NCI-H2029 treated with DMSO at 0.1 percent for 48 hours (cell line): ENCODE measurements at places on chromosomes 12 and 14.

DNA sequence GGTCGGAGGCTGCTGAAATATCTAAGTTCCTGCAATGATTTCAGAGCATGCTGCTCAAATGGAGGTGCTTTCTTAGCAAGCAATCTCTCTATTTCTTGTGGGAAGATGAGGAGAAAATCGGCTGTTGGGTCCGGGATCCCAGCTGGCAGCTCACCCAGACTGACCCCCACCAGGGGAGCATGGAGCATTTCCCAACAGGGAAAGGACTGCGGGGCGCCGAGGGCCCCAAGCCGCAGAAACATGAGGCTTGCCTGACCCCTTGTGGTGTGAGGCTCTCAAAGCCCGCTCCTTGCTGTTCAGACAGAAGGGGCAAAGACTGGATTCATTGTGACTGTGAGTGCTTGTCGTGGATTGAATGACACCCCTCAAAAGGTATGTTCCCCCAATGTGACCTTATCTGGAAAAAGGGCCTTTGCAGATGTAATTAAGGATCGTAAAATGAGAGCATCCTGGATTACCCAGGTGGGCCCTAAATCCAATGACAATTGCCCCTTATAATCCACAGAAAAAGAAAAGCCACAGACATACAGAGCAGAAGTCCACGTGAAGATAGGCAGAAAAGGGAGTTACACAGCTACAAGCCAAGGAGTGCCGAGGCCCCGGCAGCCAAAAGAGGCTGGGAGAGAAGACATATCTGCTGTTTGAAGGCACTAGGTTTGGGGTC, 116.3 kb upstream of the VASH1 start:
- DNase-seq = no peak

DNA sequence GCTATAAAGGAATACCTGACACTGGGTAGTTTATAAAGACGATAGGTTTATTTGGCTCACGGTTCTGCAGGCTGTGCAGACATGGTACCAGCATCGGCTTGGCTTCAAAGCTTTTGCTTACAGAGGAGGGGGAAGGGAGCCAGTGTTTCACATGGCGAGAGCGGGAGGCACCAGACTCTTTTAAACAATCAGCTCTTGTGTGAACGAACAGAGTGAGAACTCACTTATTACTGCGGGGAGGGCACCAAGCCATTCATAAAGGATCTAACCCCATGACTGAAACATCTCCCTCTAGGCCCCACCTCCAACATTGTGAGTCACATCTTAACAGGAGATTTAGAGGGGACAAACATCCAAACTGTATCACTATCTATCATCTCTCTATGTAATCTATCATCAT, 227.4 kb downstream of the TMEM132D start:
- DNase-seq = no peak

- DNase-seq = no peak
These were observed 18.4 kb downstream of the CMKLR1 start for GRCh38 chr12:108320507-108321293.

- no peak for DNase-seq
These were observed 187.8 kb downstream of the TBX5 start for GRCh38 chr12:114218136-114218535.

GRCh38 chr12:122656298-122656697, 46.9 kb downstream of the HCAR2 start:
- no peak for DNase-seq

GRCh38 chr12:113314121-113314529, 20.8 kb downstream of the SLC8B1 start:
- no peak for DNase-seq

DNA sequence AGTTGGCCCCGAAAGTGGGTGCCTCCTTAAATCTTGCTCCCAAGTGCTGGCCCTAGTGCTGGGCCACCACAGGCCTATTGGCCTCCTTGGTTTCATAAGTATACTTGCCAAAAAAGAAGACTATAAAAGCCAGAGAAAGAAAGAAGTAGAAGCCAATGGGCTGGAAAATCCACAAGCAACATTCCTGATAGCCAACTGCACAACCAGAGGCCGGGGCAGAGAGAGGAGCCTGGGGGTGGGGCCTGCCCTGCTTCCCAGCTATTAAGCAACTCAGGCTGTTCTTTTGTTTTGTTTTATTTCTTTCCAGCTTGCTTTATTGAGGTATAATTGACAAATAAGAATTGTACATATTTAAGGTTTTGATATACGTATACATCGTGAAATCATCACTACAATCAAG, 177.2 kb upstream of the NTF3 start:
- no peak for DNase-seq

- no peak for DNase-seq
These were observed 170.2 kb upstream of the PZP start for GRCh38 chr12:9378430-9378835.

GRCh38 chr14:22822016-22822570, 6.9 kb upstream of the SLC7A7 start:
- no peak for DNase-seq

- no peak for DNase-seq
These were observed 62.6 kb upstream of the RESF1 start for GRCh38 chr12:31896514-31897039.

DNA sequence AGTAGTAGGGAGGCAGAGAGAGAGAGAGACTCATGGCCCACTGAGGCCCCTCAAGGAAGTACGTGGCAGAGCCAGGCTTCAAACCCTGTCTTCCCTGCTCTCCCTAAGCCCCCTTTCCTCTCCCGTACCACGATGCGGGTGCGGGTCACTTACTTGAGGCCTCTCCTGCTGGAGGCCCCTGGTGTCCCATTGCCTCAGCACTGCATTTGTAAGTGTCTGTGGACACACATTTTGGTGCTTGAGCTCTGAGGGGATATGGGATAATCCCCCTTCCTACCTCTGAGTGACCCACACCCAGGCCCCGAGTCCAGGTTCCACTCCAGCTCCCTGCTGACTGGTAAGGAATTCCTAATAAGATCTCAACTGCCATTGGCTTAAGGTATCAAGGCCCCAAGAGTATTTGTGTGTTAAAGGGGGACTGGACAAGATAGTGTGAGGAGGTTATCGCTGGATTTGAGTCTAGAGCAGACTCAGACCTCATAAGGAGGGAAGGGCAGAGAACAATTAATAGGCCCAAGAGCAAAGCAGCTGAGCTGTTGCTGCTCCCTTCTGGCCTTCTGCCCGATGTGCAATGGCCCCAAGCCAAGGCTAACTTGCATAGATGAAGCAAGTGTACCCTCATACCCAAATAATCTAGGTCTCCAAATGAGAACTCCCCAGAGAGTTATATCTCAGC, 71.9 kb downstream of the CRACR2A start:
- DNase-seq = peak; percentile 38

DNA sequence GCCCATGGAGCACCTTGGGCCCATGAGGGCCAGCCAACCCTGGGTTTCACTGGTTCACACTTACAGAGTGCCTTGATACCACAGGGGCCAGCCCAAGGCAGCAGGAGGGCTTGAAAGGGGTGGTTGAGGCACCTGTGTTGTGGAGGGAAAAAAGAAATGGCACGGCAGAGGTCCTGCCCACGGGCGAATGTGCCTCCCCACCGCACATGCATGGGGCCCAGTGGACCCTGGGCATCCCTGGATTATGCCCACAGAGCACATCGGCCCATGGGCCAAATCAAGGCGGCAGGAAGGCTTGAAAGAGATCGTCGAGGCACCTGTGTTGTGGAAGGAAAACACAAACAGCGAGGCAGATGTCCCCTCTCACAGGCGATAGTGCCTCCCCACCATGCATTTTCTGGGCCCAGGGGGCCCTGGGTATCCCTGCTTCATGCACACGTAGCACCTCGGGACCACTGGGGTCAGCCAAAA, 378.1 kb downstream of the ALG10 start:
- DNase-seq = no peak

GRCh38 chr14:104396682-104397470, 182.7 kb upstream of the C14orf180 start:
- DNase-seq = no peak

- DNase-seq = no peak
These were observed 11.7 kb downstream of the ITPR2 start for GRCh38 chr12:26821212-26821701.

DNA sequence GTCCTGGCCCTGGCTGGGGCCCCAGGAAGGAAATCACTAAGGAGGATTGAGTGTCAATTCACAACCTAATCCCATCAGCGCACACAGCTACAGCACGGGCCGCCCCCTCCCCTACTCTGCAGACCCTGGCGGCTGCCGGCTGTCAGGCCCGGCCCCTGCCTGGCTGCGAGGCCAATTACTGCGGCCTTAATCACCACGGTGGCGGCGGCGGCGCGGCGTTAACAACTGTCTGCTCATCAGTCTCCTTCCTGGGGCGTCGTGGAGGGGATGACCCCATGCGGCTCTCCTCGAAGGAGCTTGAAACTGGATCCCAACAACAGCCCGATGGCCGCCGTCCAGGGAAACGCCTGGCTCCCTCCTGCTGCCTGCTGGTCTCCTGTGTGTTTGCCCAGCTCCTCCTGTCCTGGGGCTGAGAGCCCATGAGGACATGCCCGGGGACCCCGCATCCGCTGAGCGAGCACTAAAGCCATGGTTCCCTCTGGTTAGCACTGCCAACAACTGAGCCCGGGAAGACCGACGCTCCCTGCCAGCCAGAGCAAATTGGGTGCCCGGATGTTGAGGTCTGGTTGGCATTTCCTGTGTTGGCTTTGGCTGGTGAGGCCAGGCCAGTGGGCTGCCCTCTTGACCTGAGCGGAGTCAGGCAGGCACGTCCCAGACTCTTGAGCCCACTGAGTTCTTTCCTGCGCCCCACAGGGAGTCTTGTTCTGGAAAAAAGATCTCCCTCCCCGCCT, 21.8 kb upstream of the EIF2B2 start:
- DNase-seq = no peak

- no peak for DNase-seq
These were observed 79.6 kb downstream of the ITPK1 start for GRCh38 chr14:93035917-93036651.

DNA sequence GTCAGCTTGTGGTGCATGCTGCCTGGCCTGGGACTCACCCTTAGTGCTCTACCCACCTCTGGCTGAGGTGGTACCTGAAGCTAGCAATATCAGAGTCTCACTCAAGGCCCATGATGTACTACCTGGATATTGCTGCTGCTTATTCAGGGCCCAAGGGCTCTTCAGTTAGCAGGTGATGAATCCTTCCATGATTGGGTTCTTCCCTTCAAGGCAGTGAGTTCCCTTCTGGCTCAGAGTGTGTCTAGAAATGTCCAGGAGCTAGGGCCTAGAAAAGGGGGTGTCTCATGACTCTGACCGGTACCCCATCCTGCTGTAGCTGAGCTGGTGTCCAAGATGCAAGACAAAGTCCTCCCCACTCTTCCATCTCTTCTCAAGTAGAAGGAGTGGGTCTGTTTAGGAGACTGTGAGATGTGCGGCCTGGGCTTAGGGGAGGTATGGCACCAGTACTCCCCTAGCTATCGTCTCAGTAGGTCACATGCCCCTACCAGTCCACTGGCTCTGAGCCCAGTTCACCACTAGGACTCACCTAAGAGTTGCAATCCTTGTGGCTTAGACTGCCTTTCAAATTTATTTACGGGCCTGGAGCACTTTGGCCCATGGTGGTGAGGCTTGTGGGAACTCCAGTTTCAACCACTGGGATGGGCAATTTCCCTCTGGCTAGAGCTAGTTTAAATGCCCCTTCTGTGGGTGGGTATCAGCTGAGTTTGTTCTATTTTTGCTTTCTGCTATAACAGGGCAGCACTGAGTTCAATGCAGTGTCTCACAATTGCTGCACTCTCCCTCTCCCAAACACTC, 12.2 kb downstream of the PRORP start:
- no peak for DNase-seq

DNA sequence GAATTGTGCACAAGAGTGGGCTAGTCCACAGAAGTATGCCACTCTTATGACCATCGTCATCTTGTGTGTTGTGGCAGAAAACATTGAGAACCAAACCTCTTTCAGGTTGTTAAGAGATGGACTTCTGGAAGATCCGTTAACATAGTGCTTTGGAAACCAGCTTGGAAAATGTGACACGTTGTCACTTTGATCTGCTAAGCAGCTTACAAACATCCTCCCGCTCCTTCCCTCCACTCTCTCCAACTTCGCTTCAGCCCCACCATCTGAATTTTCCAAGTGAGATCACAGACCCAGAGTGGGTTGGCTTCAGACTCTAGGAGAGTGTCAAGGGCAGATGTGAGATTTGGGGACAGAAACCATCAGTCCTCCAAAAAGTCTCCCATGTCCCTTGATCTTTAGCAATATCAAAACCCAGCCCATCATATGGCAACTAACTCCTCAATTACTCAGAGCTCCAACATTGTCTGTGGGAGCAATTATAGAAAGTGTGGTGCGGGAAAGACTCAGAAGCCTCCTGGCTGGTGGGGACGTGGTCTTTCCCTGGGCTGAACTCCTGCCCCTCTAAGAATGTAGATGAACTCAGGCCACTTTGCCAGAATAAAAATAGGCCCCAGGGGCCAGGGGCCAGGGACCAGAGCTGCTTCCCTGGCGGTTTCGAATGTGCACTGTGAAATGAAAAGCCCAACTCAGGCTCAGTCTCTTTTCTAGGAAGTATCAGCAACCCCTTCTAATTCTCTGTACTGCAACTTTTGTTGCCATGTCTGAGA, 129.5 kb downstream of the SLC38A6 start:
- no peak for DNase-seq

GRCh38 chr14:51511265-51511664, 140.4 kb upstream of the FRMD6 start:
- no peak for DNase-seq

DNA sequence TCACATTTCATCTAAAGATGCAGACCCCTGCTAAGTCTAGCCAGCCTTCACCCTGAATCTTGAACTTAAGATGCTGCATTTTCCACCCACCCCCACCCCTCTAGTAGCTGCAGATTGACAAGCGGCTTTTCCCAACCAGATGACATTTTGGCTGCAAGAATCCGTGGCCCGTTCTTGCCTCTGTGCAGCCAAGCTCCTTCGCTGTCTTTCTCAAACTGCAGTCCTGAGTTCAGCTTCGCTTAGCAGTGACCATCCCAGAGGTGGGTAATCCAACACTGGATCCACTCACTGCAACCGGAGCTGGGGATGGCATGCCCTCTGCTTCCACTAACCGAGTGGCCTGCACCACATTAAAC, 765 bp upstream of the NFYB start:
- DNase-seq = no peak

- DNase-seq = no peak
These were observed 513.4 kb upstream of the FLRT2 start for GRCh38 chr14:85016496-85016895.

- DNase-seq = no peak
These were observed 1113.6 kb upstream of the SEL1L start for GRCh38 chr14:82647088-82647810.

DNA sequence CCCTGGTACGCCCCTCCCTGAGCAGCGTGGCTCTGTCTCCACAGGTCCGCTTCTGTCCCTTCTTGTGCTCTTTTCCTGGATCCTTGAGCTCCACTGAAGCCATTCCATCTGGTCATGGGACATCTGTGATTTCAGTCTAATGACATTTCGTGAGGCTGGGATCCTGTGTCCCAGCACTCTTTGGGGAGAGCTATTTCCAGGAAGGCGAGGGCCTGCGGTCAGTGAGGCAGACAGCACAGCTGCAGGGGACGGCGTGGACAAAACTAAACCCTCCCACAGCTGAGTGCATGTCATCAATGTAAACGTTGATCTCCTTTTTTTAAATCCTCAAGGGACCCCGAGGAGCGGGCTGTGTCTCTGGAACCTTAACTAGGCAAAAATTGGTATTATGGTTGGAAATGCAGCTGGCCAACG, 127.7 kb downstream of the DACT1 start:
- no peak for DNase-seq

- DNase-seq = no peak
These were observed 77.0 kb downstream of the KITLG start for GRCh38 chr12:88503281-88503703.

- DNase-seq = no peak
These were observed 18.0 kb upstream of the ANKRD33 start for GRCh38 chr12:51869931-51870330.

- DNase-seq = no peak
These were observed 474.9 kb downstream of the ATP23 start for GRCh38 chr12:58416236-58416635.

GRCh38 chr12:44377443-44378187, 498.5 kb downstream of the NELL2 start:
- no peak for DNase-seq
